Occipital lobe (tissue), 3 donors: ENCODE measurements at places on chromosomes 6 and 20. TPM values are rescaled to one million over a fixed set of nuclear protein-coding genes. Genes with fewer than 3 reads are reported as not detected.

DNA sequence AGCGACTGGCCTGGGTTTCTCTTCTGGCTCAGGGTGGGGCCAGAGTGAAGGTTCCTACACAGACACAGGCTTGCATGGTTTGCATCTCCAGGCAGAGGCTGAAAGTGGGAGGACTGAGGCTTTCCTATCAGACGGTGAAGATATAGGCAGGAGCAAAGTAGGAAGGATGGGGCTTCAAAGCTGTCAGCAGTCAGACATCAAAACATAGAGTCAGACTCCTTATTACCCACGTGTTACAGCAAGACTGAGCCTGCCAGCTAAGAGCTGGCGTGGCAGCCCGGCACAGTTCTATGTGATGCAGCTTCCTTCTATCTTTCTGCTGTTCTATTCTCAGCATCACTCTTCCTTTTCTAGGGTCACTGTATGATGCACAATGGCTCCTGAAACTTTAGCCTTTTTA lies 445.1 kb downstream of the DOK5 start:
- no peak for DNase-seq

- DNase-seq, result no peak
Observed at GRCh38 chr6:165439928-165440554, 130.6 kb upstream of the C6orf118 start.

DNA sequence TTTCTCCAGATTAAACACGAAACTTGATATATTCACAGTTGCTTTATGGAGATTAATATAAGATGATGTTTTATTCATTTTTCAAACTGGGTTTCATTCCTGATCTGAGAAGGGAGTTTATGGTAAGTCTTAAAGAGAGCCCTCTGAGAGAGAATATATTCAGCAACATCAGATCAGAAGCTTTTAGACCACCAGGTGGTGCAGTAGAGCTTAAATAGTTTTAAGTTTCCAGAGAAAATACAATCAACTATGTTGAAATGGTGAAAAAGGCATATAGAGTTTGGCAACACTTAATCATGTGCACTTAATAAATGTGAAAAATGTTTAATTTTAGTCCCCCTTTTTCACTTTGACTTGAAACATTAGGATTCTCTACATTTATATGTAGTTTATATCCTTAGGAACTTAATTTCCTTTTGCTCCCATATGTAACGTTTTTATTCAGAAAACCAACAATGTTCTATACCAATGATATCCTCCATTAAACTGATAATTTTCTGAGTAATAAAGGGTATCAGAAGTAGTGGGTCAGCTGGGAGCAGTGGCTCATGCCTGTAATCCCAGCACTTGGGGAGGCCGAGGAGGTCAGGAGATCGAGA lies 86.4 kb upstream of the CLDN20 start:
- DNase-seq, result no peak

GRCh38 chr20:34768096-34768495 lies 57.4 kb downstream of the NCOA6 start:
- no peak for DNase-seq

GRCh38 chr6:144259986-144260385 lies 25.1 kb upstream of the UTRN start:
- no peak for DNase-seq

GRCh38 chr6:80182308-80182707 lies 75.8 kb downstream of the BCKDHB start:
- DNase-seq, result no peak

- DNase-seq, result no peak
Observed at GRCh38 chr6:142279350-142280180, 22.2 kb upstream of the ADGRG6 start.

Gene OR2B6
- total RNA-seq, result not detected

Gene GCLC
- total RNA-seq, result 15.8 TPM

Gene APOBEC2
- total RNA-seq, result 0.62 TPM

Gene SAPCD1
- total RNA-seq, result 0.31 TPM
